ENCODE measurements at places on chromosomes 11 and 22.

GRCh38 chr22:32752816-32753520 is 48.5 kb upstream of the TIMP3 start:
- DNase-seq, result peak; percentile 82

DNA sequence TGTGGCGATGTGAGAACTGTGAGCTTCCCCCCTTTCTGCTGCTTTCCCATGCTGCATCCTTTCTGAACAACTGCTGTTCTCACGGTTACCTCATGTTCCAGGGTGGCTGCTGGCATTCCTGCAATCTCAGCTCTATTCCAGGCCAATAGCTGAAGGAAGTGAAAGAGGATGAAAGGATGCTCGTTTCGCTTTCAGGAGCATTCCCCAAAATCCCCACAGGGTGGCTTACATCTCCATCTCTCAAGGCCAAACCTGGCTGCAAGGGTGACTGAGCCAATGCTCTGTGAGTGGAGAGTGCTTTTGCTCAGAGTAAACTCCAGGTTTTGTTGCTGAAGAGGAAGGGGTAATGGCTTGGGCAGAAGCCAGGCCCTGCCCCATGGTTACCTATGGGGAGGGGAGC is 848.2 kb downstream of the BRD1 start:
- DNase-seq, result peak; percentile 20

- no peak for DNase-seq
Measured at GRCh38 chr11:69468911-69469885, 12.3 kb upstream of the LINC01488 start.

DNA sequence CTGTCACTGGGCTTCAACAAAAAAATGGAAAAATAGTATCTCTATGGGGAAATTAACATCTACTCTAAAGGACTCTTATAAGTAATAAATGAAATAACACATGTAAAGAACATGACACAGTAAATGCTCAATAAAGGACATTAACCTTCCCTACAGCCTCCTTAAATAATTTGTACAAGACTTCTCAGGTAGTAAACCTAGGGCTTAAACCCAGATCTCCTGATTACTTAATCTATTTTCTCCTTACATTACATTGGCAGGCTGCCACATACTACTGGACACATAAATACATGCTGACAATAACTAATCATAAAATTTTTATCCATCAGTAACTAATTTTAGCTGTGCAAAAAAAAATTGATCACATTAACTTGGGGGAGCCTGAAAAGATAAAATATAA is 4.9 kb downstream of the AMBRA1 start:
- no peak for DNase-seq

DNA sequence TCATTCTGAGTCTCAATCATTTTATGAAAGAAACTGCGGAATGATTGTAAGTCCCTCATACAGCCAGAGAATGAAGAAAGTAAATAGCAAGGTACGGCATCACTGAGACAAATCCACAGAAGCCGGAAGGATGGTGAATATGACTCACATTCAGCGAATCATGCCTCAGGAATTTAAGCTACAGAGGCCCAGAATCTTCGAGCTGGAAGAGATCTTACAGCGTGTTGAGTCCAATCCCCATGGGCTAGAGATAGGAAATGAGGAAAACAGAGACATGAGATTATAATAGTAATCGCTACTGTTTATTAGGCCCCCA is 173.2 kb downstream of the KIF18A start:
- peak; percentile 96 for DNase-seq

DNA sequence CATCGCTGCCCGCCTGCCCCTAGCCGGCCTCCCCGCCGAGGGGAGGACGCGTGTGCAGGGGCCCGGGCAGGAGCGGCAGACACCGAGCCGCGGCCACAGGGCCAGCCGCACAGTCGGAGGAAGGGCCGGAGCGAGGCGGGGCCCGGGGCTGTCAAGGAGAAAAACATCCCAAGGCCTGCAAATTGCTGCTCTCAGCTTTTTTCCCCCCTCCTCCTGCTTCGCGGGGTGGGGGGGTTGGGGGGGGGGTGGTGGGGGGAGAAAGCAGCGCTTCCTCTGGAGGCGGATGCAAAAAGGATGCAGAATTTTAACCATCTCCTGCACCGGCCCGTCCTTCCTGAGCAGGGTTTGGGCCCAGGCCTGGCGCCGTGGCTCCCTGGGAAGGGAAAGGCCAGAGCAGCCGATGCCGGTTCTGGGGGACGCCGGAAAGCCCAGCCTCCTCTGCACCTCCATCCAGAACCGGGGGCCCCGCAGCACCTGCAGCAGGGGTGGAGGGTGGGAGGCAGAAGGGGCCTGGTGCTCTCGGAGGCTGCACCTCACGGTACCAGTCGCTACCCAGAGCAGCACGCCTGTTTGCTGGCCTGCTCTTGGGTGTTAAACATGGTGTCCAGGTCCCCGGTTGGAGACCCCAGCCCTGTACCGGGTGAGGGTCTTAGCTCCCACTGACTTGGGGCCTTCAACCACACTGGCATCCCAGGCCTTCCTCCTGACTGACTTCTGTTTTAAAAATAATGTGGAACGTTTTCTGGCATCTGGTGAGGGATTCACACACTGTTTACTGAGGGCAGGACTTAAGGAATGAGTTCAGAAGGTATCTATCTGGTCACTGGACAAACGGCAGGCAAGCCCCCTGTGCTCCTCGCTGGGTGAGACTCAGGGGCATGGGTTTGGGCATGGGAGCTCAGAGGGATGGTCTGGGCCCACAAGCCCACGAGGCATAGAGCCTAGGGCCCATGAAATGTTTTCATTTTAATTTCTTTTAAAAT is 77.4 kb upstream of the WNT7B start:
- DNase-seq, result peak; percentile 71

DNA sequence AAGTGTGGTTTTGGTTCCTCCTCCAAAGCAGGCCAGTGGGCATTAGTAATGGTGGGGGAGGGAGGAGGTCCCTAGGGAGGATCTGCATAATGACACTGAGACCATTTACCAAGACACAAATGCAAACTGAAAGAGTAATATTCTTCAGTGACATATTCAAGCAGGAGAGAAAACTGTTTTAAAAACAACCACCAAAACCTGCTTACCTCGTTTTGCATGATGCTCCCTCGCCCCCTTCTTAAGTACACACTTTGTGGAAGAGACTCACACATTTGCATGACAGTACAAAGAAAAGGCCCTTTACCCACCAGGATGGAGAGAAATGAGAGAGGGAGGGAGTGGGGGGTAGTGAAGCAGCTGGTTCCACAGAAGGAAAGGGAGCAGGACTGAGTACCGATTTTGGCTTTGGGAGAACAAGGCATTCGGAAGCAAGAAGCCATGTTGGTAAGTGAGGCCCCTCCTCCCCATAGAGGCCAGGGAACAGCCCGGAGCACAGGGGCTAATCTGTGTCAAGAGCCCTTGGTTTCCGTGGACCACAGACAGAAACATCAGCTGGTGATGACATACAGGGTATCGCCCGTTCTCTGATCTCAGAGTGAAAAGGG is 13.0 kb upstream of the OPCML start:
- no peak for DNase-seq

DNA sequence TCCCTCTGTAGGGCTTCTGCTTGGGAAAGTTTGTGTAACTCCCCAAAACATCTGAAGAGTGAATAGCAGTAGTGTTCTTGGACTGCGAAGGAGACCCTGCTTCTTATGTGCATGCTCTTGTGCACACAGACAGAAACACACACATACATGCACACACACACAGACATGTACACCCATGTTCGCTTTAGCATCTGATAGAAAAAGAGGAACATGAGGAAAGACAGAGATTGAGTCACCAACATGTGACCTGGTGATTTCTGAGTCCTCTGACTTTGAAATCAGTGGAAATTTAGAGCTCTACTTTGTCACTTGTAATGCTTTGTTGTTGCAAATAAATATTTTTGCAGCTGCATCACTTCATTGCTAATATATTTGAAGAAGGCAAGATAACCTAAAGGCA is 23.8 kb downstream of the CD44 start:
- peak; percentile 46 for DNase-seq

GRCh38 chr11:119181677-119182412 is 3.4 kb upstream of the NHERF4 start:
- no peak for DNase-seq

- DNase-seq, result no peak
Measured at GRCh38 chr22:23396362-23397007, 183.6 kb downstream of the IGLL1 start.

DNA sequence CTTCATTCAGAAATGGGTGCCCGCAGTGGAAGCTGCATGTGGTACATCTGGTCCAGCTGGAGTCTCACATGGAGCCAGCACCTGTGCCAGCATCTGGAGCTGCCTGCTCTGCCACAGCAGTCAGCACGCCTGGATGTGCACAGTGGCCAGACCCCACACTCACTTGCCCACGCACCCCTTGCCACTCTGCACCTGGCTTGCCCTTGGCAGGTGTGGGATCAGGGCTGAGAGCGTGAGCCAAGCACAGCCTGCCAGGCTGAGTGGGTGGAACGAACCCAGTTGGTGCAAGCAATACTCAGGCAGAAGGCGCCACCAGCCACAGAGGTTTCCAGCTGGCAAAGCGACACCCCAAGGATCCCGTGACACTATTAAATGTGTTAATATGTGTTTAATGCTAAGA is 95.5 kb upstream of the AMOTL1 start:
- no peak for DNase-seq

- no peak for DNase-seq
Measured at GRCh38 chr11:75244052-75244814, 3.7 kb downstream of the TPBGL start.

DNA sequence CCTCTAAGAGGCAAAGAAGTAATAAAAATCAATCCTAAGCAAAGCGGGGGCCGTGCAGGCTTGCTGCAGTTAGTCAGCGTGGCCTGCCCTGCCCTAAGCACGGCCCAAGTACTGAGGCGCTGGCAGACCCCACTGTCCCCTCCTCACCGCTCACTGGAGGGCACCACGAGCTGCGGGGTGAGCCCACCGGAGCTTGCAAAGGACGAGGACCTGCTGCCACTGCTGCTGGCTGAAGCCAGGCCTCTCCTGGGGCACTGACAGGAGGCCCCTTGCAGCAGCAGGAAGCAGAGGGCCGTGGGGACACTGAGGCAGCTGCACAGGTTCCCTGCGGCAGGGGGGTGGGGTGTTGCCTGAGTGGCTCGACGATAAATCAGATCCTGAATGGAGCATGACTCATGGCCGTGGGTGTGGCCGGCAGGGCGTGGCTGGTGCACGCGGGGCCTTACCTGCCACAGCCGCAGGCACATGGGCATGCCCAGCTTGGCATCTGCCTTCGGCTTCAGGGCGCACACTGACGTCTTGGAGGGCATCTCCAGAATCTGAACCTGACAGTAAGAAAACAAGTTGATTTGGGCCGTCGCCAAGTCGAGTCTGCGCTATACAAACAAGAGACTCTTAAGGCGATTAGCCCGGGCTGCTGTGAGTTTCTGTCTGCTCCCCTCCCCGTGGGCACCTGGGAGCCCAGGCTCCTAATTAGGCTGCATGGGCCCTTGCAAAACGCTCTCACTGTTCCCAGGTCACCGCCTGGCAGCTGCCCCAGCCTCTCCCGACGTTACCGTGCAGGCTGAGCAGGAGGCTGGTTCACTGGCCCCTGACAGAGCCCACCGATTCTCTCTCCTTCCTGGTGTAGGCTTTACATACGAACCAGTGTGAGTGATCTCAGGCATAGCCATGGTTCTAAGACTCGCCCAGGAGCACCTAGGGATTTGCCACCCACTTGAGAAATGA is 45.9 kb downstream of the TBX1 start:
- DNase-seq, result peak; percentile 37

DNA sequence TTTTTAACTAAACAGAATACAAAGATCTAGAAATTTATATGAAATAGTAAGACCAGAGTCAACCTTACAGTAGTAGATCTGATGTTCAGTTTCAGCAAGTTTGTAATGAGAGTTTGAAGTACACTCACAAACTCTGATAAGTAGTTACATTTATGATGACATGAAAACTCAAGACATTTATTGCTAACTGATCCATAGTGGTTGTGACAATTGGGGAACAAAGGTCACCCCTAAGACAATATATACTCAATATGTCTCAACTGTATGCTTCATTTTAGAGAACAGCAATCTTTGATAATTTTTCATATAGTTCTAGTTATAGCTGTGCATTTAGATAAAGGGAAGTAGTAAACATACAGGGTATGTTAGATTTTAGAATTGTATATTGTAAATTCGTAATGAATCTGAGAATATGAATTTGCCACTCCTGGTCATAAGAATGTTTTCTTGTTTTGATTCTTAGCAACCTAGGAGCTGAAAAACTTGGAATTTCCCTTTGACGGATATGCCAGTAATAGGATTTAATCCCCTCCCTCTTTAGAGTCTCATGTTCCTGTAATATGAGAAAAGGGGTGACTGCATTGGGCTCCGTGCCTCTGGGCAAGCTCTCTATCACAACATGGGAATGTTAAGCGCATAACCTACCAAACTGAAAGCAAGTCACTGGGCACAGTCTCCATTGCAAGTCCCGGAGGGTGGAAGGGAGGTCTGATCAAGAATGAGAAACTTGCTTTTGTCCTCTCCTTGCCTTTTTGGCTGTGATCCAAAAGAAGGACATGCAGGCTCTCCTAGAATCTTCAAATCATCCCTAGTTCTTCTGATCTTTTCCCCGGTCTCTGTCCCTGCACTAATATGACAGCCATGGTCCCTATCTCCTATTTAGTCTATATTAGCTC is 11.4 kb downstream of the OR10D3 start:
- no peak for DNase-seq

GRCh38 chr22:44289414-44290171 is 23.2 kb downstream of the SHISAL1 start:
- no peak for DNase-seq
